CD4-positive, alpha-beta T cell treated with Interleukin-6 at 100 ng/mL for 8 hours (primary cell): ENCODE measurements at places on chromosomes 2 and 18.
A peak's percentile ranks its signal among the peaks of the same experiment; 100 is the strongest.

GRCh38 chr2:24542269-24542872 lies 51.3 kb downstream of the NCOA1 start:
- DNase-seq, result no peak

- DNase-seq, result no peak
Measured at GRCh38 chr2:36452260-36452659, 96.7 kb downstream of the CRIM1 start.

DNA sequence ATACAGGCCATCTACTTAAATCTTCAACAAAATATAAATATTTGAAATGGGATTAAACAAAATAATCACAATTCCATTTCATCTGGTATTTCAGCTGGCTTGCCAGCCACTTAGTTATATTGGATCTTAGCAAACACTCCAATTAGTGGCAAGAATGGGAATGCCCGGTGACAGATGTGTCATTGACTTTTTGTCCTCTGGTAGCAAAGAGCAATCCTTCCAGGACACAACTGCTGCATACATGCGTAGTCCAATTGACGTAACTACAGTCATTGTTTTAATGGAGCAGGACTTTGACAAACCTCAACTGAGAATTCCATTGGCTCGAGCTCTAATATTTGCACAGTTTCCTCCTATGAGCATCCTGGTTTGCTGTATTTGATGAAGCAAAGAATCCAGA lies 69.9 kb downstream of the RNF152 start:
- no peak for DNase-seq

DNA sequence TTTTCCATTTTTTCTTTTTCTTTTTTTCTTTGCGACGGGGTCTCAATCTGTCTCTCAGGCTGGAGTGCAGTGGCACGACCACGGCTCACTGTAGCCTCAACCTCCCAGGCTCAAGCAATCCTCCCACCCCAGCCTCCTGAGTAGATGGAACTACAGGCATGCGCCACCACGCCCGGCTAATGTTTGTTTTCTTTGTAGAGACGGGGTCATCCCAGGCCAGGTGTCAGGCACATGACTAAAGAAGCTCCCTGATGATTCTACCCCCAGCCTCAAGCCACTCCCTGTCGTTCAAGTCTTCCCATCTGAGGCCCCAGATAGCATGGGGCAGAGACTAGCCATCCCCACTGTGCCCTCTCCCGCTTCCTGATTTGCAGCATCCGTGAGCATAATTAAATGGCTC lies 9.8 kb upstream of the FZD5 start:
- no peak for DNase-seq

GRCh38 chr2:26302846-26303245 lies 43.1 kb upstream of the SELENOI start:
- no peak for DNase-seq

DNA sequence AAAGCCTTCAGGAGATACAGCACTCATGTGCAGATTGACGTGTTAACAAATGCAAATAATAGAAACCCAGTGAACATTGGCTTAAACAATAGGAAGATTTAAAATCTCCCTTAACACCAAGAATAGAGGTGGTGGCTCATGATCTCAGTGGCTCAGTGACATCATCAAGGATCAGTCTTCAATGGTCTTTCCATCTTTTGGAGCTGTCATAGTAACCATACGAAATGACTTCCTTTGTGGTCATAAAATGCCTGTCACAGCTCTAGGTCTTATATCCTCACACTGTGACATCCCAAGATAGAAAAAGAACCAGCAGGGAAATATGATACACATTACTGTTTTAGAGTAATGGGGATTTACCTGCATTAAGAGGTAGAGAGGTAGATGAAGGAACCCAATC lies 59.6 kb upstream of the ACKR3 start:
- DNase-seq, result no peak

DNA sequence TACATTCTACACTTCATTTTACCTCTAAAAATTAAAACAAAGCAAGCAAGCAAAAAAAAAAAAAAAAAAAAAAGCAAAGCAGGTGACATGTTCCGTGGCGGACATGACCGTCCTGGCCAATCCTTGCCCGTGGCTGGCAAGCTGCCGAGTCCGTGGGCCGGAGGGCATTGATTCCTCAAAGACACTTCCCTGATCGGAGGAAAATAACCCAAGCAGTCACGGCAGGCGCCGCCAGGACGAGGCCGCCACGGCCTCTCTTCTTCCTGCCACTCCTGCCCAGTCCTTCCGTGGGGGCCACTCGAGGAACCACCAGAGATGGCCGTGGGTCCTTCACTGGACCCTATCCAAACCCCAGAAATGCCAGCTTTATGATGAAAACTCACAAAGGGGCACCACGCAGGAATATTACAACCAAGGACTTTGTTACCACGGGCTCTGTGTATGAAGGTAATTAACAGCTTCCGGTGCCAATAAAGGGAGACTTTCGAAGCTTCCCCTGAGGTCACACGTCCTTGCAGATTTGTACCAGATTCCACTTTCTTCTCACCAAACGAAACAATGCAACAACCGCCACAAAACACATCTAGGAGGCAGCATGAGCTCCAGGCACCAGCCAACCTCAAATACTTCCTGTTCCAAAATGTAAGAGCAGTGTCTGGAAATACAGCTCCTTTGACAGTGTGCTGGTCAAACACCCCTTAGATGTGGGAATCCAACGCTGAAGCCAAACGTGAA lies 170.3 kb downstream of the HDAC4 start:
- peak; percentile 12 for DNase-seq

- no peak for DNase-seq
Measured at GRCh38 chr2:173386021-173386737, 31.5 kb downstream of the CDCA7 start.

- DNase-seq, result no peak
Measured at GRCh38 chr2:76980067-76980787, 541.9 kb downstream of the LRRTM4 start.

GRCh38 chr2:102245266-102246151 lies 58.7 kb downstream of the IL1RL2 start:
- no peak for DNase-seq
